ENCODE measurements at places on chromosomes 2 and 18. TPM values are rescaled to one million over a fixed set of nuclear protein-coding genes. Genes with fewer than 3 reads are reported as not detected.

GRCh38 chr2:96111823-96112500 is 4.4 kb downstream of the ADRA2B start:
- DNase-seq, result no peak

INHA gene
- 1.9 TPM for total RNA-seq

KCNF1 gene
- total RNA-seq, result 0.24 TPM

KCNS3 gene
- 4.5 TPM for total RNA-seq

DNA sequence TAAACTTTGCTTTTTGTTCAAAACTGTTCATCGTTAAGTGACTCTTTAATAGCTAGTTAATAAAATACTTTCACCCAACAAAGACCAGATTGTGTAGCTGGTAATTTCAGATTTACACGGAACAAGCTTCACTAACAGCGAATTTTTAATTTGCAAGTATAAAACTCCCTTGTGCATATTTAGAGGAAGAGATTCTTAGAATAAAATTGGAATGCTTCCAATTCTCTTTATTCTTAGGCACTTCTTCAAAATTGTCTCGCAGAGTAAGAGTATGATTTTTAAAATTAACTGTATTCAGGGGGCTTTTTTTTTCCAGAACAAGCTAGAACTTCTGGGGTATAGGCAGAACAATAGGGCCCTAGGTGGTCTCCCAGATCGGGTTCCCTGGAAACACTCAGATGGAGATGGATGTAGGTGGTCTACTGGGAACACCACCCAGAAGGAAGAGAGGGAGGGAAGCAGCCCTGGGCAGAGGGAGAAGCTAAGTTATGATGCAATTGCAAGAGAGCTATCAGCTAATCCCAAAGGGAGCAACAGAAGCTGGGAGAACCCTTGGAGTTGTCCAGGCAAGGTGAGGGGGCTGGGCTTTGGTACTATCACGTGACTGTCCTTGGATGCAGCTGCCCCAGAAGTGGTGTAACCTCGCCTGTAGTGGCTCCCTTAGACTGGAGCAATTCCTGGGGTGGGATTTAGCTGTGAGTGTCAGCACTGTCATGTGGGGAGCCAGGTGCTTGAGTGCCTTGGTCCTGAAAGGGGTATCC is 151.7 kb upstream of the ASB18 start:
- DNase-seq, result no peak

GRCh38 chr18:48693625-48694262 is 154.9 kb downstream of the CTIF start:
- no peak for DNase-seq

MC4R gene
- not detected for total RNA-seq

DNA sequence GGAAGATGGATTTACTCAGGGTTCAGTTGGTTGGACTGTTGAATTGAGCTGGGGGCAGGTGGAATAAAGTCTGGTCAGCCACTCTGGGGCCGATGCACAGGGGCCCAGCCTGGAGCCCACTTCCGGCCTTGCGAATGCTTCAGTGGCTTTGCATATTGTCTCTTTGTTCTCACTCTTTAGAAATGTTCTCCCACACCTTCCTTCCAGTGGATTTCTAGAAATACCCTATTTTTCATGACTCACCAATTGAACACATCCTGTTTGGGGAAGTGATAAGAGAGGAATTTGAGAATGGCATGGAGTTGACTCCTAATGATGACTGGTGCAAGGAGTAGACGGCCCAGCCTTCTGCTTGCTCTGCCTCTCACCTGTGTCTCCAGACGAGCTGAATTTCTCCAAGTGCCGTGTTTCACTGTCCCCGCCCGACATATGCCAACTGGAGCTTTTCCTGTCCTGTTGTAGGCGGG is 28.1 kb downstream of the ASAP2 start:
- DNase-seq, result no peak

DNA sequence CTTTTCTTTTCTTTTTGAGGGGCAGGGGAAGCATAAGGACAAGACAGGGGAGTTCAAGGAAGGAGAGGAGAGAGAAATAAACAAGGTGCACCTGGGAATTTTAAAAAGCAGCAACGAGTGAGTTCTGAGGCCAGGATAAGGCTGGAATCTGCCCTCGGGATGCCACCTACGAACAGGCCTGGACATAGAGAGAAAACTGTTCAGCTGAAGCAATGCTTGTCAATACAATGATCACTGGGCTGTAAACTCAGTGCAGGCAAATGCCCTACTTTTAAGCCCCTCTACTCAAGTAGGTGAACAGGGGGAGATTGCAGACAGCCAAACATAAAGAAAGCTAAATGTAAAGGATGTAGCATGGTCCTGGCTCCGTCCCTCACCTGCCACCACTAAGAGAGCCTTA is 330.5 kb downstream of the ETAA1 start:
- DNase-seq, result no peak

ST6GAL2 gene
- 0.38 TPM for total RNA-seq

DNA sequence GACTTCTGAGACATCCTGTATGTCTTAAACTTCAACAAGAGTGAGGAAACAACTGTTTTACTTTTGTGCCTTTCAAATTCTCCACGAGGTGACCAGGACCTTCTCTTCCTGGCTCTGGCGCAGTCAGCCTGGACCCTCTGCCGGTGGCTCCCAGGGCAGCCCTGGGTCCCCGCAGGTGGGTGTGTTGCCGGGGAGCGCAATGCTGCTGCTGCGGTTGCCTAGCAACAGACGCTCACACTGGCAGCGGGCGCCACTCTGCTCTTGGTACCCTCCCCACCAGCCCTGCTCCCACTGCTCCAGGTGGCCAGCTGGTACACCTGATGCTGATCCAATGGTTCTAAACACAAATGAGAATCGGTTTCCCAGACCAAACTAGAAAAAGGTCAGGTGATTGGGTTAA is 58.7 kb downstream of the GNAL start:
- no peak for DNase-seq

DNA sequence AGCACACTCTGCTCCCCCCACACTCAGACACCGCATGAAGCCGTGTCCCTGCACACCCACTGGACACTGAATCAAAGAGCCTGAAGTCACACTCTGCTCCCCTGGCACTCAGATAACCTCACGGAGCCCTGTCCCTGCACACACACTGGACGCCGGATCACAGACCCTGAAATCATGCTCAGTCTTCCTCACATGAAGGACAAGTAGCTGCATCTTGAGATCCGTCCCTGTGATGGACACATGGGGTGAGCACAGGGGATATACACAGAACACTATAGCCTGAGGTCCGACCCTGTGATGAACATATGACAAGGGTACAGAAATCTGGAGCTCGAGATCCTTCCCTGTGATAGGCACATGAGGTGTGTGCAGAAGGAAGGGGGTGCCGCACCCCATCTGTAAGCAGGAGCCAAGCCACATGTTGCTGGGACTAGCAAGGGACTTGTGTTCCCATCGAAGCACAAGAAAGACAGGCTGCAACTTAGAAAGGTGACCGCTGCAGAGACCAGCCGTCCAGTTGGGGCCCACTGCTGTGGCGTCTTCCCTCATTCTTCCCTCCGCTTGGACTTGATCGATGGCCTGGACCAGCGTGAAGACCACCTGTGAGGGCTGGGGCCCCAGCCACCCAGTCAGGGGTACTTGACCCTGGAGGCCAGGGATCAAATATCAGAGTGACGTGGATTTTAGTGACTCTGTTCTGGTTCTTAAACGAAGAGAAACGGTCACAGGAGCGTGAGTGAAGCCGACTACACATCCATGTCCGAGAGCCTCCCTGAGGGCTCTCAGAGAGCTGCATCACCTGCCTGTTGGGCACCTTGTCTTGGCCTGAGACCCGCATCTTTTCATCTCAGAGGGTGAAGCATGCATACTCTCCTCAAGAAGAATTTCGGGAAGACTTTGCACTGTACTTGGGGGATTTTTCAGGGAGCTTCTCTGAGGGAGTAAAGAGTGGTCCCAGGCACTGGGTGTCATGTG is 391.7 kb upstream of the SALL3 start:
- DNase-seq, result no peak

GRCh38 chr18:74497324-74497676 is 1.1 kb downstream of the CNDP2 start:
- DNase-seq, result no peak

SLC9A2 gene
- total RNA-seq, result 0.14 TPM

DNA sequence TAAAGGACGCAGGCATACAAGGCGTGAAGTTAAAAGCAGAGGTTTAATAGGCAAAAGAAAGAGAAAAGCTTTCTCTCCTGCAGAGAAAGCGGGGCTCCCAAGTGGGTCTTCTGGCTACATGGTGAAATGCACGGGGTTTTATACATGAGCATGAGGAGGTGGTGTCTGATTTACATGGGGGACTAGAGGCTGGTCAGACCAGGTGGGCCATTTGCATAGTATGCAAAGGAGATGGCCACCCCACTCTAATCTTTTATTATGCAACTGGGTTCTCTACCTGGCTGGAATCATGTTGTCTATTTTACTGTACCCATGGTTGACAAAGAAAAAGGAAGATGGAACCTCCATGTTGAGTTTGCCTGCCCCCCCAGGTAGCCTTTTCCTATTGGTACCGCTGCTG is 356.2 kb downstream of the KCNJ3 start:
- DNase-seq, result no peak

SETBP1 gene
- total RNA-seq, result 7.1 TPM

GRCh38 chr2:214542866-214543265 is 132.0 kb downstream of the VWC2L start:
- DNase-seq, result no peak

CNGA3 gene
- not detected for total RNA-seq

DNA sequence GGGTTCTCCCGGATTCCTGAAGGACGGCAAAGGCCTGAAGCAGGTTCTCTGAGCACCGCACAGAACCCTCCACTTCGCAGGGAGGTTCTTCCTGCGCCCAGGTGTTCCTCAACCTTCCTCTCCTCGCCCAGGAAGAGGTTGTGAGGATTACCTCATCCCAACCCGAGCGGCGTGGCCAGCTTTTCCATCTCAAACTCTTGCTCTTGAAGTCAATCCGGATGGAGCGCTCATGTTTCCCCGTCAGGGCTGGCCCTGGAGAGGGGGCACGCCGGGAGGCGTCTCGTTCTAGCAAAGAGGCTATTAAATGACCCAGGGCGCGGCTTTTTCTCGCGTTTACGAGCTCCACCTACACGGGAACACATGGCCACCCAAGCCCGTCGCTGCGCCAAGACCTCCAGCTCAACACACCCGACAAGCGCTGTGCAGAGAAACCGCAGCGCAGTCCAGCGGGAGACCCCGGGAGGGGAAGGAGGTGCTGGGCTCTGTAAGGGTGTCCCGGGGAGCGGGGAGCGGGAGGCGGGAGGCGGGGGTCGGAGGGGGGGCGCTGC is 540 bp upstream of the RAB10 start:
- peak; percentile 92 for DNase-seq

GRCh38 chr2:189179570-189179950 is at the start of gene COL5A2:
Gene COL5A2, minus strand, starts transcription at chr2:189179761. Its CDS starts 157 bp downstream, at chr2:189179604.
- DNase-seq, result peak; percentile 50

- peak; percentile 46 for DNase-seq
Observed at GRCh38 chr18:41599466-41599865, 355.6 kb upstream of the PIK3C3 start.

GRCh38 chr2:186907897-186908296 is 58.9 kb upstream of the ZSWIM2 start:
- DNase-seq, result no peak

BMP10 gene
- 0.35 TPM for total RNA-seq

- no peak for DNase-seq
Observed at GRCh38 chr2:171018522-171018921, 89.5 kb downstream of the GORASP2 start.

GRCh38 chr2:106953236-106953635 is 67.3 kb upstream of the ST6GAL2 start:
- DNase-seq, result no peak

IL1RL1 gene
- total RNA-seq, result 1.7 TPM

DNA sequence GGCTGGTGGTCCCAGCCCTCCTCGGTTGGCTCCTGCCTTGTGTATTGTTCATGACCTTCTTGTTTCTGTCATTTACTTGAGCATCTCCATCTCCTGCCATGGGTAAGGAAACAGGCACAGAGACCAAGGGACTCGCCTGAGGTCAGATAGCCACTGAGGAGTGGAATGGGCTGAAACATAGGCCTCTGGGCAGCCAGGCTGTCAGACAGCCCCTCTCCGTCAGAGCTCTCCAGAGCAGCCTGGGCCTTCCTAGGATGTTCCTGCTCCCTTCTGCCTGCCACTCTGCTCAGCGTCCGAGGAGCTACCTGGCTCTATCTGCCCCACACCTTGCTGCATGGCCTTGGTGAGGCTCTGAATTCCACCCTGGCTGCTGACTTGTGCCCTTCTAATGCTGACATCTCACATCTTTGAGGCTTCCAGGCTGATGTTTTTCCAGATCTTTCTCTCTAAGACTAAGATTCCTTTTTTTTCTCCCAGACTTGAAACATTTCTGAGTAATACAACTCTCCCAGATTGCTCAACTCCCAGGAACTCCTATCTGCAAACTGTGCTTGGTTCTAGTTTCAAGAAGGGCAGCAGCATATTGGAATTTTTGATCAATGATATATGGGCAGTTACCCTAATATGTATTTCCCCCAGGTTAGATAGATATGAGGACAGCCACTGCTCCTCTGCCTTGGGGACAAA is 67.7 kb downstream of the MCFD2 start:
- DNase-seq, result no peak

REG1B gene
- total RNA-seq, result not detected
